ENCODE measurements at places on chromosomes 7 and 10.

GRCh38 chr10:71527135-71527534 lies 130.4 kb downstream of the CDH23 start:
- DNase-seq = no peak

- DNase-seq = no peak
Observed at GRCh38 chr10:129741280-129741977, 222.6 kb downstream of the EBF3 start.

DNA sequence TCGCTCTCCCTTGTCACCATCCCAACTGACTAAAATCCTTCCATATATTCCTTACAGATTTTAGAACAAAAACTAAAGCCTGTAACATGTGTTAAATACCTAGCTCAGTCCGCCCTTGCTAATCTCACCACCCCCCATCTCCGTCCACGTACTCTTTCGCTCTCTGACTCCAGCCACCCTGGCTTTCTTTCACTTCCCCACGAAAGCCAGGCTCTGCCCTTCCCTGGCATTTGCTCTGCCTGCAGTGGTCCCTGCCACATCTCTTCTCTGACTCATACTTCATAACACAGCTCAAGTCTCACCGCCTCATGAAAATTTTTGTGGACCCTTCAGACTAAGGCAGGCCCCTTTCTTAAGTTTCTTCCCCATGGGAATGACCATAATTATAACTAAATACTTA lies 11.7 kb upstream of the GPAM start:
- DNase-seq = no peak

DNA sequence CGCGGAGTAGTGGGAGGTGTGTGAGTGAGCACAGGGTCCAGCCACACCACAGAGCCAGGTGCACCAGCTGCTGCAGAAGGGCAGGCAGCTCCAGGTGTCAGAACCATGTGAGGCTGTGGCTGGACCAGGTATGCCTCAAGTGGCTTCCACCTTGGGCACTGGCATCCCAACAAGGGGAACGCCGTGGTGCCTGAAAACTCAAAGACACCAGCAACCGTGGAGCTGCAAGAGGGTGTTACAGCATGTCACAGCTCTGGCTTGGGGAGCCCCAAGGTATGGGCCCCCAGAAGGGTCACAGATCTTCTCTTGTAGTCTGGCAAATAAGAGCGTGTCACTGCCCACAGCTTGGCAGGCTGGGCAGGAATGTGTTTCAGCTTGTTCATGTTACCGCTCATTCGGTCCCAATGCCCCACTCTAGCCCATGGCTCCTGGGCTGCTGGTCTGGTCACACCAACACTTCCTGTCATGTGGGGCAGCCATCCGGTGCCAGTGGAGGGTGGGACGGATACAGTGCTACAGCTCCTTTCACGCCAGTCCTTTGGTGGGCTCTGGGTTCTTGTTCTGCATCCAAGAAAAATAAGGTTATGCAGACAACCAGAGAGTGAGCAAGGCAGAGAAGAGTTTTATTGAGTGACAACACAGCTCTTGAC lies 29.8 kb downstream of the STRA8 start:
- no peak for DNase-seq

DNA sequence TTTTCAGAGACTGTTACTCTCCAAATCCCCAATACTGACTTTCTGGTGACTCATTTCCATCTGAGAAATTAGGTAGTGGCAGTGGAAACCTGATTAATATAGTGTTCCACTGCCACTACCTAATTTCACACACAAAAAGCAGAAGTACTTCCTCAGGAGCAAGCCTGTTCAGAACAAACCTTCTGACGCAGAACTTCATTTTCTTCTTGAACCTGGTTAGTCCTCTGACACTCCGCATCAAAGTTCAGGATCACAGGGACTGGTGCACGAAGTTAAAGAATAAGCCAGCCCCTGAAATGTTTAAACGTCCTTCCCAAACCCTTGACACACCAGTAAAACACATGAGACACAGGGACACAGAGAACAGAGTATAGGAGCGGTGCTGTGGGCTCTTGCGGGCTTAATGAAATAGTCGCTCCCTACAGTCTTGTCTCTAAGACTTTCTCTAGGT lies 4.4 kb downstream of the WDR91 start:
- DNase-seq = no peak

- DNase-seq = no peak
Observed at GRCh38 chr10:64760371-64760770, 1239.2 kb downstream of the REEP3 start.

DNA sequence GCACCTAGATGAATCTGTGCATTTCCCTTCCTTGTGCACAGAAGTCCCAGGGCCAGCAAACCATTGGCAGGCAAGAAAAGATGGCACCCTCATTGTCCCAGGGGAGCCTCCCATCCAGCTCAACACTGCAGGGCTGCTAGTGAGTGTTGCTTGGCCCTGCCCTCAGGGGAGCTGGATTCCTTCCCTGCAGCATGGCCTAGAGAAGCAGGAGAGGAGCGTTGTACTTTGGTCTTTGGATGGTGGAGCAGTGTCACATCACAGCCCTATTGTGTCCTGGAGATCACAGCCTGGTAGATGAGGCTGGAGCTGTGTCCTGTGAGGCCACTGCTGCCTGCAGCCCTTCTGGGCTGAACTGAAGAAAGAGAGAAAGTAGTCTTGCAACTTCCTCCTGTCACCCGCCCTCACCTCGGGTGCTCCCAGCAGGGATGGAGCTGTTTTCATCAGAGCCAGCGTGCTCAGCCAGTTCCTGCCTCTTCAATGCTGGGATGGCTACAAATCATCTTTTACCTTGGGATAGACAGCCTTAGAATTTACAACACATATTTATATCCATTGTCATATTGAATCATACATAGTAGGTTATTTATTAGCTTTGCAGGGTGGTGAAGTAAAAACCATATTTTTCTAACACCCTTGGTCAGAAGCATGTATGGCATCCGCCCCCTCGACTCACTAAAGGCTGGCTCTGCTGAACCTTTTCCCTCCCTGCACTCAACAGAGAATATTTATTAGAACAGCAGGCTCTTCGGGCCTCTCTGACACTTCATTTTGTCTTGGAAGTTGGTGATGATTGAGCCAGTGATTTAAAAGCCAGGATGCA lies 43.1 kb upstream of the FAM180A start:
- no peak for DNase-seq
